ENCODE measurements at places on chromosomes 2 and 18. TPM values are rescaled to one million over a fixed set of nuclear protein-coding genes. Genes with fewer than 3 reads are reported as not detected.

The KLF11 gene
- 6.7 TPM for total RNA-seq

The AQP12B gene
- total RNA-seq, result not detected

The SELENOI gene
- total RNA-seq, result 13.0 TPM

The MOB4 gene
- total RNA-seq, result 19.7 TPM

The NAT8 gene
- total RNA-seq, result not detected

The RAX gene
- not detected for total RNA-seq

The NYAP2 gene
- total RNA-seq, result not detected

The CRACDL gene
- total RNA-seq, result 5.7 TPM

The C1QL2 gene
- not detected for total RNA-seq

The CAPN13 gene
- 0.51 TPM for total RNA-seq

The ICA1L gene
- 3.7 TPM for total RNA-seq

The NEB gene
- total RNA-seq, result 0.13 TPM

The PIEZO2 gene
- 5.3 TPM for total RNA-seq

The RSAD2 gene
- total RNA-seq, result not detected

The WNT10A gene
- total RNA-seq, result 1.1 TPM

The ABCB11 gene
- total RNA-seq, result not detected

The SERPINB13 gene
- total RNA-seq, result not detected

The SLC5A7 gene
- total RNA-seq, result not detected

Measured in mesangial cell (primary cell).